NCI-H1930 (cell line): ENCODE measurements at places on chromosomes 2 and 18.

GRCh38 chr18:74898965-74899364, 301.3 kb downstream of the ZNF407 start:
- no peak for DNase-seq

- no peak for DNase-seq
Observed at GRCh38 chr2:99619151-99619550, 129.3 kb upstream of the REV1 start.

DNA sequence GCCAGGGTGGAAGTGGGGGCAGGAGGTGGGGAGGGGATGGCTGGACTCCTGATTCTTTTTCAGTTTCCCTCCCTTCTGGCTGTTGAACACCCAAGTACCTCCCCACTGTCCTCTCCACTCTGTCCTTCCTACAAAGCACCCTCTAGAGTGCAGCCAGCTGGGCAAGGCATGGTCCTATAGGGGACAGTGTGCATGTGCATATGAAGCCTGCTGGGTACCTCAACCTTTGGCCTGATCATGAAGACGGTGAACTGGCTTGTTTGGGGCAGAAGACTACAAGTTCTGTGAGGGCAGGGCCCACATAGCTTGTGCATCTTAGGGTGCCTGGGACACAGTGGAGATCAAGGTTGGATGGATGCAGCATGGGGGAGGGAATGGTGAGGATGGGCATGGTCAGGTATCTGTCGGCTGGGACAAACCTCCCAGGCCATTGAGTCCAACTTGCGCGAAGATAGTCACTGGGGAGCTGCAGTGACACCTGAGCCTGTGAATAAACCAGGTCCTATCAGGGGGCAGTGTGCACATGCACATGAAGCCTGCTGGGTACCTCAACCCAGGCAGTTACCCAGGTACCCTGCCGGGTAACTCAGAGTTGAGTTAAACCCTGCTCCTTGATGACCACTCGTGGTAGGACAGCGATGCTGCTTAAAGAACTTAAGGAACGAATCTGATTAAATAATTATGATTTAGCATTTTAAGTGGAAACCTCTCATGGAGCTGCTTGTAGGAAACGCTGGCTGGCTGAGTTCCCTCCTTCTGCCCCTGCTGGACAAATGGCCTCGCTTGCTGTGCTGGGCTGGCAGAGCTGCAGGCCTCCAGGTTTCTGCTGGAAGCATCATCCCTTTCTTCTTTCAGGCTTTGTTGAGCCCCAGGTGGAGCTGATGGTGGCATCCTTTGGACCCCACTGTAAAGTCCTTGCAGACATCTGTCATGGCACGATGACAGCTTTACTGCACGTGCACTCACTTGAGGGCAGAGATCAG, 84.0 kb downstream of the POLR1A start:
- no peak for DNase-seq

DNA sequence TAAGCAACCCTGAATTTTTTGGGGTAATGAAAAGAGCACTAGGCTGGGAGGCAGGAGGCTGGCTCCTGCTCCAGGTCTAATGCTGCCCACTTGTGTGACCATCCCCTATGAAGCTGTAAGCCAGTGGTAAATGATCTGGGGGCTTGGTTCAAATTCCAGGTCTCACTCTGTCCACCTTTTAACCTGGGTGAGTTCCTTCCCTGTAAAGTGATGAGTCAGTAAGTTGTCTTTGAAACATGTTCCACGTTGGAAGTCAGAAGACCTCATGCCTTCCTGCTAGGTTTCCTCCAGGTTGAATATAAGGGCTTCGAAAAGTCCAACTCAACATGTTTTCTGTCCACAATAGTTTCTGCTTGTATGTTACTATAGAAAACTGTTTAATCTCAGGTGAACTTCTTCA, 160.9 kb upstream of the MYT1L start:
- no peak for DNase-seq

DNA sequence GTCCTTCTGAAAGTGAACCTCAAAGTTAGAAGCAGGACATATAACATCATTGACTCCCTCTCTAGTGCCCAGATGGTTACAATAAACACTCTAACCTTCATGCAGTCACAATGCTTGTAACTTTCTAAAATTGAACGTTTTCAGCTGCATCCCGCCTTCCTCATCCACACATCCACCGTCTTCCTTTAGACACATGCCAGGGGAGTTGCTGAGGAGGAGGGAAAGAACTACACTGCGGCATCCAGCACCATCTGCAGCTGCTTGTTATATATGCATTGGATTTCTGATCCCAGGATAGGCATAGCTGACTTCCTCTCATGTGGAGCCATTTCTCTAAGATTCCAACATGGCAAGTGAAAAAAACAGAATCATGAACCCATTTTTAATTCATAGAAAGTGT, 96.8 kb downstream of the FBXO15 start:
- no peak for DNase-seq

DNA sequence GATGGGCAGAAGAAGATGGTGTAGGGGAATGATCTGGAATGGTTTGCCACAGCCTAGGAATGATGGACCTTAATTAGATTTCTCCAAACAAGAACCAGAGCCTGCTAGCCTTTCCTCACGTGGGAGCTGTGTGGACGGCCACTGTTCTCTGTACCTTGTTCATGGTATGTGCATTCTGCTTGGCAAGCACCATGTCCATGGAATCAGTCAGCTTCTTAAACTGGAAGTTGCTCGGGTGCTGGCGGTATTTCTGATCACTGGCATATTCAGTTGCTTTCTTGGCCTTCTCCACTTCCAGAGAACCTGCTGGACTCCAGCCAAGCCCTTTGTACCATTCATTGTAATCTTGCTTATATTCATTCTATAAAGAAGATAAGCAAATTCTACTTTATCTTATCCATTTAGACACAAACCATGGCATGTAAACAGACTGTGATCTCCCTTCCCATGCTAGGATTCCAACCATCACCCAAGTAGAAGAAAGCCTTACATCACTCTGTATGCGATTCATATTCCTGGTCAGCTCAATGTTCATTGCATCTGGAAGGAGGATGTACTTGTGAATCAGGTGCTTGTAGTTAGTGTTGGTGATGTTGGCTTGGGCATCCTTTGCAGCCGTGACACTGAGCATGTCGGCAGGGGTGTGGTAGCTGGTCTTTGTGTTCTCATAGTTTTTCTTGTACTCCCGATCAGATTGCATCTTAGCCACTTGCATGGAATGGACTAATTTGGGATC, 78.4 kb downstream of the NEB start:
- DNase-seq: no peak

DNA sequence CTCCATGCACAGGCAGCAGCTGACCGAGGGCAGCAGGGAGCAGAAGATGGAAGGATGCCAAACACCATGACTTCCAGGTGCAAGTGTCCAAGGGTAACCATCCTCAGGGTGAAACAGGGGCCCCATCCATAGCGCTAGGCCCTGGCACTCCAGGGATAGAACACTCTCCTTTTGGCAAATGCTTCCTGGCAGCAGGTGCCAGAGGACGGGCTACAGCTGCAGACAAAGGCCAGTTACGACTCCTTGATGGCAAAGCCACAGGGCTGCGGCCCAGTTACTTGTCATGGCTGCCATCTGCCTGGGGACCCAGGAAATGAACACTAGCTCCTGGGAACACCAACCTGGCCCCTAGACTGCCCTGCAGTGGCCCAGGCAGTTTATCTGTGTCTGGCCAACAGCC, 178.8 kb downstream of the TMEM163 start:
- DNase-seq: no peak

DNA sequence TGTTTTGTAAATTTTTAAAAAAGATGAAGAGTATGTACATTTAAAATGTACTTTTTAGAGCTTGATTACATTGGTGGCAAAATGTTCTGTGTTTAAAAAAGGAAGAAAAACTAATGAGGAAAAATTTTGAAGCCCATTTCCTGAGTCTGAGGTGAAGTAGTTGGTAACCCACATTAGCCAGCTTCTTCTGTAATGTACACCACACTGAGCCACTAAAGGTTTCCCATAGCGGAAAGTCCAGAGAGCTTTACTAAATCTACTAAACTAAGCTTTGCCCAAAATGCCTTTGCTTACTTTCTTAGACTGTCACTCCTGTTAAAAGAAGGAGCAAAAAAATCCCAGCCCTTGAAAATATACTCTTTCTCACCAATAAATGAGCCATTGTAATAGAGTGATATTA, 804.8 kb upstream of the ZEB2 start:
- no peak for DNase-seq

DNA sequence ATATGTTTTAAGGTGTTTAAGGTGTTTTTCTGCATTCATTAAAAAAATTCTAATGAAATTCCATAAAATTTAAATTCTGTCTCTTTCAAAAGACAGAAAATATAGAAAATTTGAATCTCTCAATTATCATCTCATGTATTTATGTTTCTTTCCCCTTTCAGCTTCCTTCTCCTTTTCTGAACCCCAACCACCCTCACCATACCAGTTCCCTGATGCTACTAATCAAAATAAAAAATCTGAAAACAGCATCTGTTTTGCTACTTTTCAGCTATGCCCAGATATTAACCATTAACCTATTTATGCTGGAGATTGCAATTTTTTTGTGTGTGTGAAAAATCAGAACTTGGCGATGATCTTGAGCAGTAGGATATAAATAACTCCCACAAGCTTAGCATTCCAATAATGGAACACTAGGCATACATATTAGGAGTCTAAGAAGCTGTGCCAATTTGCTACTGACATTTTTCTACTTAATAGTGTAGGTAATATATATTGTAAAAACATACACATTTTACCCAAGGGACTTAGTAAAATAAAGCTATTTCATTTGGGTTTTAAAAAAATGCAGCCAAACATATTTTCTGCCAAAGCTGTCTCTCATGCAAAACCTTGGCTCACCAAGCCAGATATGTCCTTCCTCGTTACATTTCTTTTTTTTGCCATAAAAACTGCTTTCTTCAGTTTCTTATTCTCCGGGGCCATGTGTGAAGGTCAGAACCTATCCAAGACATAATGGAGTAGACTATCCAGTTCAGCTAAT, 32.6 kb upstream of the AGPS start:
- DNase-seq: no peak

DNA sequence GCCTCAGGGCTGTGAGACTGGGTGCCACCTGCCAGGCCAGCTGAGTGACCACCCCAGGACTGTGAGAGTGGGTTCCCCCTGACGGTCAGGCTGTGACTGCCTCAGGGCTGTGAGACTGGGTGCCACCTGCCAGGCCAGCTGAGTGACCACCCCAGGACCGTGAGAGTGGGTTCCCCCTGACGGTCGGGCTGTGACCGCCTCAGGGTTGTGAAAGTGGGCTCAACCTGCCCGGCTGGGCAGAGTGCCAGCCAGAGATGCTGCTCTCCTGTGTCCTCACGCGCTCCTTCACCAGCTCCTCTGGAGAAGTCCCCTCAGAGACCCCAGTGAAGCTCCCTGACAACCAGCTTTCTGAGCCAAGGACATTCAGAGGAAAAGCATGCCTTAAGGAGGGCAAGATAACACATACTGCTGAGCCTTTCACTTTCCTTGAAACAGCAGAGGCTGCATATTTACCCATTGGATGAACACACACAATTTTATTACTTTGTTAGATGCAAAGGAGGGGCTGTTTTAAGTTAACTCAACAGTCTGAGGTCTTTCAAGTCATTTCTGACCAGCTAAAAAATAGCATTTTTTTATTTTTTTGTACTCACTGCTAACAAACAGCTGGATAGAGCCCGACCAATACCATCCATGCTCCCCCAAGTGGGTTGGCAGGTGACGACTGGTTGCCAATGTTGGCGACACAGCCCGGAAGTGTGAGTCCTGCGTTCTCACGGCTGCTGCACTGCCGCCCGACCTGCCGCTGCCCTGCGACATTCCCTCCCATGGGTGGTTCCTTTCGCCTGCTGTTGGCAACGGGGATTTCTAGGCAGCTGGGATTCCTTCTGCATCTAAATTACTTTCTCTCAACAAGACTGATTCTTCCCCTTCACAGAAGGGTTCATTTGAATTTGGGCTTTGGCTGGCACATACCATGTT, 70.7 kb downstream of the NDUFA10 start:
- DNase-seq: no peak

- no peak for DNase-seq
Observed at GRCh38 chr2:112772322-112772721, 7.9 kb upstream of the CKAP2L start.

DNA sequence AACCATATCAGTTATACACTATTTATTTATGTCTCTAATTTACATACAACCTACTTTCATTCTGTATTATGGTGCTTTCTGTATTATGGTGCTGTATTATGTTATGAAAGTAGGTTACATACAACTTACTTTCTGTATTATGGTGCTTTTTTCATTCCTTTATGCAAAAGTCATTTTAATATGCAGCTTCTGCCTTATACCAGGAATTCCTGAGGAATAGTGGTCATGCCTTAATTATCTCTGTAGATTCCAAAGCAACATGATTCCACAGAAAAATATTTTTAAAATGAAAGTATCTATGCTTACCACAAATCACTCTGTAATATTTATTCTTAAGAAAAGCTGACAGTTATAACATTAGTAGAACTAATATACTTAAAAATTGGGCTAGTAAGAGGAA, 922.0 kb upstream of the NRXN1 start:
- no peak for DNase-seq

- DNase-seq: peak; percentile 58
Observed at GRCh38 chr18:34976899-34977837, 64.0 kb upstream of the MAPRE2 start.

GRCh38 chr2:233178994-233179847, 72.3 kb upstream of the ATG16L1 start:
- DNase-seq: no peak

- no peak for DNase-seq
Observed at GRCh38 chr2:84678214-84678613, 161.9 kb downstream of the DNAH6 start.

DNA sequence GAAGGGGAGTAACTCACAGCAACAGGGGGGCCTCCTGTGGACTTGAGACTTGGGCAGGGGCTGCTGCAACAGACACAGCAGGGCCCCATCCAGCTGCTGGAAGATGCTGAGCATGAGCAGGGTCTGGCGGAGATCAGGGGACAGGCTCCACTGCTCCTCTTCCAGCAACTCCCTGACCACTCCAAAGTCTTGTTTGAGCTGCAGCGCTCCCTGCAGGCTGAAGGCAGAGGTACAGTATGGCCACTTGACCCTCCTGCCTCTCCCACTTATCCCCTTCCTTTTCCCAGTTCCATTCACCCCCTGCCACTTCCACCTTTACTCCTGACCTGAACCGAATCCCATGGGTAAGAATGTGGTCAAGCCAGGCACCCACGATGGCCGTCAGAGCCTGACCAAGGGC, 2.4 kb upstream of the MRPL53 start:
- DNase-seq: no peak

DNA sequence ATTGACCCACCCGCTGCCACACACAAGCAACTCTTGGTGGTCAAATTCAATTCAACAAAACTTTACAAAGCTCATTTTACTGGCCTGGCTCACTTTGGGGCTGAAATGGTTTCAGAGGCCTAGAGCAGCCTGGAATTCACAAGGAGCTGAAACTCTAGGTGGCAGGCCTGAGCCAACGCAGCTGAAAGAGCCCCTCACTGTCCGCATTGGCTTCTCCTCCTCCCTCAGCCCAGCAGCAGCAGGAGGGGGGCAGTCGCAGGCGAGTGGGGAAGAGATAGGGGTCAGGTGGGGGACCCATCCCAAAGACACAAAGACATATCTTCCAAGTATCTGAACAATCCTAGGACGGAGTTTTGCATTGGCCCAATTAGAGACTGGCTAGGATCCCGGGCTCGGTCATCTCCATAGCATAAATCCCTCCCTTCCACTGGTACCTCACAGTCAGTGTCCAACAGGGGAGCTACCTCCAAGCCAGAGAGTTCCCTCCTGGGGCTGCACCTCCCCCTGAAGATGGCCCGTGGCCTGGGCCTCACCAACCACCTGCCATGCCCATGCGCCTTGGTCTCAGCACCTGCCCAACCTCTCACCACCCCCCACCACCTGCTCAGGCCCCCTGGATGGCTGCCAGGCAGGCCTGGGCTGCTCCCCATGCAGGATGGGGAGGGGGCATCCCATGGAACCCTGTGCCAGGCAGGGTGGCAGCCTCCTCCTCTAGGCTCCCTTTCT, 113.4 kb downstream of the ZBTB7C start:
- DNase-seq: no peak
